ENCODE measurements at places on chromosomes 12 and 14.

DNA sequence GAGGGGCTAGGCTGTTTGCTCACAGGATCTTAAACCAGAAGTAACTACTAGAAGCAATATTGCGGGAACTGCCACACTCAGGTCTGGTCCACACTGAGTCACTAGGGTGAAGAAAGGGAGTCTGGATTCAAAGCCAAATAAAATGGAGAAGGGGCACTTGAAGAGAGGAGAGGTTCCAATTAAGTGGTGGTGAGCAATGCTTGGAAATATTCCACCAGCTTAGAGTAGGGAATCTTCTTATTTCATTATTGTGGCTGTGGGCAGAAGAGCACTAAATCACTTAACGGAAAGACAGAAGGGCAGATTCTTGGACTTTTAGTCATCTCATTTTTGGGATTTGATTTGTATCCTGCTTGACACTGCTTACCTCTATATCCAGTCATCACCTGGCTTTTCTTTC is 48.6 kb upstream of the PPP1R12A start:
- H3K4me1 ChIP-seq: no peaks in the 10 kb centered on the region
- no peak for DNase-seq
- no peaks in the 10 kb centered on the region for H3K36me3 ChIP-seq
- H3K4me3 ChIP-seq: no peak overlapping the region

GRCh38 chr12:118979763-118980406 is 1.5 kb upstream of the SRRM4 start:
- no peak overlapping the region for H3K4me3 ChIP-seq
- H3K27ac ChIP-seq: no peak overlapping the region
- peaks cover 18% of the 10 kb centered on the region for H3K27me3 ChIP-seq
- H3K36me3 ChIP-seq: no peaks in the 10 kb centered on the region
- peak; percentile 93 for DNase-seq
- no peaks in the 10 kb centered on the region for H3K4me1 ChIP-seq

DNA sequence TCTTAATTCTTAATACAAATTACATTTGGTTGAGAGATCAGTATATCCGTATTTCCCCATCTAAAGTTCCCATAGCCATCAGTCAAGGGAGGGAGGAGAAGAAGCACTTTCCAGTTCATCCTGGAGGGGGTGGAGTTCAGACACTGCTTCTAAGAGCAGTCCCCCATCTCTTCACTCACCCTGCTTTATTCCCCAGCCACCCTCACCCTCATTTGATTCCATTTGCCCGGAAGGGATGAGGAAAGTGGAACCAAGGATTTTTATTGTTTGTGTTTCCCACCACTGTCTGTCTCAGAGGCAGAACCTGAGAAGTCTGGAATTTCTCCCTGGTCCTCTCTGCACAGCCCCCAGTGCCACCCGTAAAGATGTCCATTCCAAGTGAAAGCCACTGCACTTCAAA is 134.2 kb upstream of the HIF1A start:
- no peak overlapping the region for H3K4me3 ChIP-seq
- peak; percentile 37 for DNase-seq
- H3K36me3 ChIP-seq: no peaks in the 10 kb centered on the region
- H3K27me3 ChIP-seq: no peaks in the 10 kb centered on the region

DNA sequence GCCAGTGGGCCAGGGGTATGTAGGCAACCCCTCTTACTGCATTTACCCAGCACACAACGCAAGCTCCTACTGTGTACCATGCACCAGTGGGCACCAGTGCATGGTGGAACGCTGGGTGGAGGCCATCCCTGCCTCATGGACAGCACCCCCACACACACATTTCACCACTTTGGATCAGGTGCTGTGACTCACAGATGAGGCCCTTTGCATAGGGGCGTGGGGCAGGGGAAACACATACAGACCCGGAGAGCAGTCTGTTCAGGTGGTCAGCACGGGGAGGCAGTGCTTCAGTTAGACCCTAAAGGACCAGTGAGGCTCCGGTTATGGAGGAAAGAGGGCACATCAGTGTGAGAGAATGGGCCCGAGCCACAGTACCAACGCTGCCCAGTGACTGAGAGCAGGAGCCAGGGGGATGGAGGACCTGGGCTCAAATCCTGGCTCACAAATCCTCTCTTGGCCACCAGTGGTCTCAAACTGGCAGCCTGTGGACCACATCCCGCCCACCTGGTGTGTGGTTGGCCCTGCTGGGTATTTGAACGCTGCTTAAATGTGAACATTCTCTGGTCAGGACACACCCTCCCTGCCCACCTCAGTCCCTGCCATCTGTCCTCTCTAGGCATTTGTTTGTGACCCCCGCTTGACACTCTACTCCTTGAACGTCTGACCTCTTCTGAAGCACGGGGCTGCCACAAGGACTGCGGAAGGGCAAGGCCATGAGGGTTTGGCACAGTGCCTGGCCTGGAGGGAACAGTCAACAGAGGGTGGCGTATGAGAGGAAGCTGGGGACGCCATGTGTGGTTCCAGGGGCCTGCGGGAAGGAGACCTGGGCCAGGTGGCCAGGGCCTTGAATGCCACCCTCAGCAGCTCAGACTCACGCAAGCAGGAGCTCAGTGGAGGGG is 46.7 kb downstream of the FAM222A start:
- no peak overlapping the region for H3K27ac ChIP-seq
- no peak overlapping the region for H3K4me3 ChIP-seq
- H3K27me3 ChIP-seq: no peaks in the 10 kb centered on the region
- no peaks in the 10 kb centered on the region for H3K36me3 ChIP-seq
- DNase-seq: no peak
- peaks cover 11% of the 10 kb centered on the region for H3K4me1 ChIP-seq

GRCh38 chr14:100582496-100583165 is 4.6 kb downstream of the BEGAIN start:
- no peak overlapping the region for H3K4me3 ChIP-seq
- H3K36me3 ChIP-seq: no peaks in the 10 kb centered on the region
- DNase-seq: no peak
- H3K4me1 ChIP-seq: peaks cover 2% of the 10 kb centered on the region

- H3K27me3 ChIP-seq: no peaks in the 10 kb centered on the region
- H3K27ac ChIP-seq: no peak overlapping the region
- DNase-seq: no peak
- no peaks in the 10 kb centered on the region for H3K4me1 ChIP-seq
- no peaks in the 10 kb centered on the region for H3K36me3 ChIP-seq
Measured at GRCh38 chr12:87991483-87991882, 37.7 kb downstream of the C12orf50 start.

GRCh38 chr12:25271486-25272098 is 20.9 kb upstream of the KRAS start:
- H3K27me3 ChIP-seq: no peaks in the 10 kb centered on the region
- H3K27ac ChIP-seq: no peak overlapping the region
- no peaks in the 10 kb centered on the region for H3K4me1 ChIP-seq
- no peak for DNase-seq
- no peak overlapping the region for H3K4me3 ChIP-seq
- no peaks in the 10 kb centered on the region for H3K36me3 ChIP-seq

All from mesendoderm (in vitro differentiated cells).